ENCODE measurements at places on chromosomes 7 and 10. TPM values are rescaled to one million over a fixed set of nuclear protein-coding genes. Genes with fewer than 3 reads are reported as not detected.

GRCh38 chr10:70191972-70192305 lies 21.6 kb upstream of the SAR1A start:
- no peak overlapping the region for H3K27ac ChIP-seq
- DNase-seq, result no peak
- H3K36me3 ChIP-seq, result no peaks in the 10 kb centered on the region
- H3K4me3 ChIP-seq, result no peak overlapping the region

DNA sequence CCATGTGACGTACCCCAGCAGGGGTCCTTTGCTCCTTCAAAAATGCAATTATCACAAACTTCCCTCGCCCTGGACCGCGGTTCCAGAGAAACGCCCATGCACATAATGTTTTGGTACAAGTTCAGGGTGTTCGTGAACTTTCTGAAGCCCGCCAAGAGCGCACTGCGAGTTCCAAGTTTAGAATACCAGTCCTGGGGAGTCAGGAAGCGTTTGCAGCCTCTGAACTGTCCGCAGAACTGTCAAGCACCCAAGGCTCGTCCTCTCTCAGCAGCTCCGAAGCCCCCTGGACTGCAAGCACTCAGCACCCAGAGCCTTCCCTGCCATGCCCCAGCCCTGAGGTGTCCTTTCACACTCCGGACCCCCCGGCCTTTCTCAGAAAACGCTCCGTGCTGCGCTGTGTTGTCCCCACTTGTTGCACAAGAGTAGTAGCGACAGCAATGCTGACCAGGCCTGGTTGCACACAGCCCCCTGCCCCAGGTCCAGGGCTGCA lies 30.3 kb downstream of the CALML3 start:
- H3K4me1 ChIP-seq, result no peaks in the 10 kb centered on the region
- H3K4me3 ChIP-seq, result no peak overlapping the region
- H3K27me3 ChIP-seq, result no peaks in the 10 kb centered on the region
- H3K27ac ChIP-seq, result peak overlapping the region; percentile 2
- DNase-seq, result peak; percentile 60

DNA sequence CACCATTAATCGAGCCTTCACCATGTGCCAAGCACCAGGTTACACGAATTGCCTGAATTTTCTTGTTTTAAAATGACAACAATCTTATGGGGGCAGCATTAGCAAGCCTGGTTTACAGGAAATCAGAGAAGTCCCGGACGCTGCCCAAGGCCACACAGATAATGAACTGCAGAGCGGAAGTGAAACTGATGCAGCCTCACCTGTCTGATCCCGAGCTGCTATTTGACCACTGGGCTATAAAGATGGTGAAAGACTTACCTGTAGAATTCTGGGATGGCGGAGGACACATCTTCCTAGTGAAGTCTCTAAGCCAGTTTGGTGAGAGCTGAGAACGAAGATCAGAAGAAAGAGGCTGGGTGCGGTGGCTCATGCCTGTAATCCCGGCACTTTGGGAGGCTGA lies 21.7 kb upstream of the GALNTL5 start:
- DNase-seq, result no peak
- peaks cover 2% of the 10 kb centered on the region for H3K27me3 ChIP-seq
- H3K4me1 ChIP-seq, result no peaks in the 10 kb centered on the region
- H3K36me3 ChIP-seq, result no peaks in the 10 kb centered on the region
- no peak overlapping the region for H3K4me3 ChIP-seq
- no peak overlapping the region for H3K27ac ChIP-seq

The LRRC61 gene
- total RNA-seq, result 2.5 TPM

GRCh38 chr10:1579141-1579491 lies 158.2 kb downstream of the ADARB2 start:
- no peaks in the 10 kb centered on the region for H3K36me3 ChIP-seq
- no peaks in the 10 kb centered on the region for H3K4me1 ChIP-seq
- no peak overlapping the region for H3K4me3 ChIP-seq
- H3K27me3 ChIP-seq, result no peaks in the 10 kb centered on the region
- H3K27ac ChIP-seq, result no peak overlapping the region

The PDK4 gene
- 34.1 TPM for total RNA-seq

DNA sequence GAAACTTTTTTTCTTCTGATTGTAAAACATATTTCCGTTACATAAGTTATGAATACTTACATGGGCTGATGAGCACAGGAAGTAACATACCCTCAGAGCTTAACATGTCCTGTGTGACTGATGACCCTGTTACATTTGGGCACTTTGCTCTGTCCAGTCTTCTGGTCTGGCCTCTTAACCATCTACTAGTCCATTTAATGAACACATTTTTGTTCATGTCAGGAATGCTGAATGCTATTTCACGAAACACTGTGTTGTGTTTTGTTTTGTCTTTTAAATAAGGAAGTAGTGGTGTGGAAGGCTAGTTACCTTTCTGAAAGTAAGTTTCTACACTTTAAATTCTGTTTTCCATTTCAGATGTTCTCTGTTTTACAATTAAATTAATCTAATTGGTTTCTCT lies 77.7 kb downstream of the RBM33 start:
- no peaks in the 10 kb centered on the region for H3K4me1 ChIP-seq
- H3K4me3 ChIP-seq, result no peak overlapping the region
- H3K36me3 ChIP-seq, result peaks cover 2% of the 10 kb centered on the region
- H3K27me3 ChIP-seq, result no peaks in the 10 kb centered on the region

The OPN1SW gene
- not detected for total RNA-seq

- no peak overlapping the region for H3K4me3 ChIP-seq
- no peaks in the 10 kb centered on the region for H3K36me3 ChIP-seq
- peak overlapping the region; percentile 74 for H3K27ac ChIP-seq
- DNase-seq, result peak; percentile 87
Measured at GRCh38 chr7:134593530-134594392, 44.9 kb downstream of the AKR1B15 start.

DNA sequence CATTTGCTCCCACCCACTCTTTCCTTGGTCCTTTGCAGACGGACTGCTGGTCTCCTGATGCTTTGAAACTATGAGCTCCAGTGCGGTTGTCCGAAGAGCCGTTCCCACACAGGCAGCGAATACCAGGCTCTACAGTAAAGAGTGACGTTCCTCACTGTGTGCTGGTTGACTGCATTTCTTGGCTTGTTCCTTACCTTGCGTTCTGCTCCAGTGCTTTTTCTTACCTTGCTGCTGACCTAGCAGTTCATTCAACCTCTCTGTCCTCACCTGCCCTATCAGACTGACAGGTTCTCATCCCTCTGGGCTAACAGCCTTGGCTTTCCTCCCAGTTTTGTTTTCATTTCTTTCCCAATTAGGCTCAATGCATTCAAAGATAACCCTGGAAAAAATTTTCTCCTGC lies 214.8 kb downstream of the TMEM178B start:
- H3K4me3 ChIP-seq, result no peak overlapping the region
- DNase-seq, result no peak
- H3K27me3 ChIP-seq, result no peaks in the 10 kb centered on the region
- H3K36me3 ChIP-seq, result no peaks in the 10 kb centered on the region

The SPAG6 gene
- total RNA-seq, result not detected

DNA sequence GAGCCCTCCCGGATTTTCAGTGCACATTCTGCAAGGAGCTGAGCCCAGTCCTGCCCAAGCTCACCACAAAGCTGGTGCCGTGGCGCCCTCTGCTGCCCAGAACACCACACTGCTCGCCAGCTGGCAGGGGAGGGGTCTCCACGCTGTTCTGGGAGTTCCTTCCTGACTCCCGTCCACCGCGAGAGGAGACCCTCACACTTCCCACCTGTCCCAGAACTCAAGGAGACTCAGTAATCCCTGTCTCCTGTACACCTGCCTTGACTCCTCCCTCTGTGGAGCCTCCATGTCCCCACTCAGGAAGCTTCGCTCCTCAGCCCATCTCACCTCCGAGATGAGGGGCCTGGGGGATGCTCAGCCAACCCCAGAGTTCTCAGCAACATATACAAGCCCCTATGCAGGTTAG lies 11.3 kb downstream of the C10orf105 start:
- no peak overlapping the region for H3K27ac ChIP-seq
- H3K4me1 ChIP-seq, result no peaks in the 10 kb centered on the region
- H3K27me3 ChIP-seq, result no peaks in the 10 kb centered on the region
- no peaks in the 10 kb centered on the region for H3K36me3 ChIP-seq
- peak; percentile 88 for DNase-seq

- H3K27ac ChIP-seq, result no peak overlapping the region
- no peak for DNase-seq
- no peaks in the 10 kb centered on the region for H3K36me3 ChIP-seq
- no peaks in the 10 kb centered on the region for H3K27me3 ChIP-seq
- H3K4me1 ChIP-seq, result no peaks in the 10 kb centered on the region
Measured at GRCh38 chr7:120916538-120916937, 34.0 kb upstream of the ING3 start.

The HOXA6 gene
- total RNA-seq, result 6.3 TPM

The ACBD7 gene
- not detected for total RNA-seq

GRCh38 chr7:4020086-4020485 lies 662.0 kb upstream of the FOXK1 start:
- no peak for DNase-seq
- H3K4me1 ChIP-seq, result no peaks in the 10 kb centered on the region

GRCh38 chr10:103540722-103541121 lies 47.2 kb downstream of the NEURL1 start:
- H3K27me3 ChIP-seq, result no peaks in the 10 kb centered on the region
- DNase-seq, result peak; percentile 6
- H3K27ac ChIP-seq, result no peak overlapping the region
